ENCODE measurements at places on chromosomes 1 and 21.

DNA sequence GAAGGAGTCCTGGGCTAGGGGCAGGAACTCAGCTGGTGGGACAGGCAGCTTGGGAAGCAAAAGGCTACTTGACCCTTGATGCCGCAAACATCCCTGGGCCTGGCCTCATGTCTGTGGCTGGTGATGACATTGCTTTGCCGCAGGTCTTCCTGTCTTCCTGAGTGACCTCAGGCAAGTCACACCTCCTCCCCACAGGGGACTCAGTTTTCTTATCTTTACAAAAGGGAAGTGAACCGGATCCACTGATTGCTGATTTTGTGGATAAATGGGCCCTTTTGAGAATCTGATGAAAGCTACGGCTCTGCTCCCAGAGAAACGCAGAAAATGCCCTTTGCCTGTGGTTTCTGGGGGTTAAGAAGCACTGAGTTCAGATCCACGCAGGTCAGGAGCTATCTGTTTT is 20.7 kb downstream of the PLOD1 start:
- DNase-seq: no peak

GRCh38 chr1:184462155-184462554 is 75.3 kb downstream of the C1orf21 start:
- DNase-seq: no peak

- DNase-seq: no peak
Observed at GRCh38 chr1:154866257-154867063, 3.6 kb downstream of the KCNN3 start.

DNA sequence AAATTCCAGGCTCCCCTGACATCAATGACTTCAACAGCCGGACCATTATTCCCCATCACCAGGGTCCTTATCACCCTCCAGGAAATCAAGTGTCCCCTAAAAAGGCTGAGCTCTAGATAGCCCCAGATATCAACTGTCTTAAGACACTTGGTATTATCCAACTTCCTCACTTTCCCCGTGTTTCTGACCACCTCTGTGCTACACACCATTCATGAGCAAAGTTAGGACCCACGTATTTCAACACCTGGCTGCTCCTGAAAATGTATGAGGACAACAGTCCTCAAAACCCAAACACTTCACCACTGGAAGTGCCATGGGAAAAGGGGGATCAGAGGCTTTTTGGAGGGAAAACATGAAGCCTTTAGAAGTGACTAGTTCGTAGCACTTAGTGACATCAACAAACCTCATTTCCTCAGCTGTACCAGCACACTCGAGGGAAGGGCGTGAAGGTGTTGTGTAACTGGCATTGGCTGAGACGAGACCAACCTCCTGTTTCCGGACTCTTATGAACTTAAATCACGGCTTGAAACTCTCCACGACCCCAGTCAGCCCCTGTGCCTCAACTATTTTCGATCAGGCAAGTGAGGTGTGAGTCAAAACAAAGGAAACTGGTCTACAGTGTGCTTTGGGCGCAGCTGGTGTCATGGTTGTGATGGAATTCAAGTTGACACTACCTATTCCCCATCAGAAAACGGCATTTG is 4.1 kb upstream of the CHD5 start:
- no peak for DNase-seq

GRCh38 chr1:167452483-167452882 is 65.8 kb downstream of the CD247 start:
- DNase-seq: no peak

DNA sequence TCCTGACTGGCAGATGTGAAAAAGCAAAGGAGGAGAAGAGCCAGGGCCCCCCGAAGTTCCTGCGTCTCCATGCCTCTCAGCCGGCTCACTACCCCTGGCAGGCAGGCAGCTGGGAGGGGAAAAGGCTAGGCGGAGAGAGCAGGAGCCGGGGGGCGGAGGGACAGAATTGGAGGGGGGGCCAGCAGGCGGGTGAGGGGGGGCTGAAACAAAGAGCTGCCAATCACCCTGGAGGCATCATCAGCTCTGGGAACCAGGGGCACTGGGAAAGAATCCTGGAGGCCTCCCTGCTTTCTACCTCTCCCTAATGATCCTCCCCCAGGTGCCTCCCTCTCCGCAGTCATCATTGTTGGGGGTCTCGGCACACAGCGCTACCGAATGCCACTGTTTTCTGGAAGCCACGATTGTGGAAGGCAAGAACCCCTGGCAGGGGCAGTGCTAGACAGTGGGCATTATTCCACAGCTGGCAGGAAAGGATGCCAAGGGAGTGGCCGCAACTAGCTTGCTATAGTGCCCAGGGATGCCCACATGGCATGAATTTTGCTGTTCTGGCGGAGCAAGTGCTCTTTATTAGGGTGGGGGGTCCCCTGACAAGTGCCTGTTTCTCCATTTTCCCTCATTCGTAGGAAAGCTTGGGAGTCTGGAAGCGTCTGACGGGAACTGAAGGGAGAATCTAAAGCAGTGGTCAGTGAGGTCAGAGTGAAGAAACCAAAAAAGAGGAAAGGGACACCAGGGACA is at the start of gene THBS3:
Gene THBS3 (minus strand): TSS at position 92 of the 735 bp plus-strand sequence. CDS start 21 bp downstream, at position 71.
- DNase-seq: peak; percentile 90

GRCh38 chr1:180278194-180278515 is 48.1 kb downstream of the LHX4 start:
- no peak for DNase-seq

- DNase-seq: no peak
Observed at GRCh38 chr1:36148821-36149236, 457 bp downstream of the TRAPPC3 start.

DNA sequence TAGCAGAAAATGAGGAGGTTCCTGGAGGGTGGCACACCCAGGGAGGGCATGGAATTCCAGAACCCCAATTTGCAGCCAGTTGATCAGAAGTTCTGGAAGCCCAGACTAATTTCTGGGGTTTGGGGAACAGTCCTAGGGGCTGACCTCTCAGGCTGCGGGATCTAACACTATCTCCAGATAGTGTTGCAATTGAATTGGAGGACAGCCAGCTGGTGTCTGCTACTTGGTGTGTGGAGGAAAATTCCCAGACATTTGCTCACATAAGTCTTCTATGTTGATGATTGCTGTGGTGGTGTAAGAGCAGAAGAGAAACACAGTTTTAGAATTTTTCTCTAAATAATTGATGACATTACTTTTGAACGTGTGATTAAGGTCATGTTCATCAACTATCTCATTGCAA is 154.3 kb upstream of the RNPC3 start:
- DNase-seq: no peak

GRCh38 chr1:55825461-55825860 is 610.3 kb upstream of the USP24 start:
- DNase-seq: no peak

DNA sequence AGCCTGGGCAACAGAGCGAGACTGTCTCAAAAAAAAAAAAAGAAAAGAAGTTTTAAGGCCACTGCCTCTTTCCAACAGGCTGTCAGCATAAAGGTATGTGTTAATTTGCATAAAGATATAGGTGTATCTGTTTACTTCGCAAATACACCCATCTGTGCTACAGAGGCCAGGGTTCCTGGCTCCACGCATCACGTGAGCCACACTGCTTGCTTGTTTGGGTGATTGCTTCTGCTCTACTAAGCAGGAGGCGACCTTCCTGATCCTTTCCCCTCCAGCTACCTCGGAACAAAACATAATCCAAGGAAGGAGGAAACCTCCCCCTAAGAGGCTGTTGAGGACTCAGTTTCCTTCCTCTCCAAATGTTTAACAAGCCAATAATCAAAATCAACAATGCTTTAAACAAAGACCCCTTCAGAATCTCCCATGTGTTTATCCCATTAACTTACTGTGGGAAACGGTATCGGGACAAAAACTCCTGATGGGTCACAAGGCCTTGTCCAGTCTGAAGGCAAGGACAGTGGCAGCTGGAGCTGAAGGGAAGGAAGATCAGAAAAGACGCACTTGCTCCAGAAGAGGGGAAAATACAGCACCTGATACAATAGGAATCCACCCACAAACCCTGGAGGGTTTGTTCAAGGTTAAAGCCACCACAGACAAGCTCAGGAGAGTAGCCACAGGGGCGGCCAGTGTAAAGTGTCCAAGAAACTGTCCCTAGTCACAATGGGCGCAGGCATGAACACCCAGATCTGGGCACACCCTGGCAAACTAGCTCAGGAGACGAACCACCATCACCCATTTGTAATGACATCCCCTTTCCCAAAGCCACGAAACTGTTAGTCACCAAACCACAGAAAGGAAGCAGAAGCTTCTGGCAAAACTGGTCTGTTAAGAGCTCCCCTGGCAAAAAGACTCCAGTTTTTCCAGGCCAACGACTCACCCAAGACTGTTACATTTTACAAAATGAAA is 17.2 kb downstream of the CTNNBIP1 start:
- DNase-seq: peak; percentile 88

DNA sequence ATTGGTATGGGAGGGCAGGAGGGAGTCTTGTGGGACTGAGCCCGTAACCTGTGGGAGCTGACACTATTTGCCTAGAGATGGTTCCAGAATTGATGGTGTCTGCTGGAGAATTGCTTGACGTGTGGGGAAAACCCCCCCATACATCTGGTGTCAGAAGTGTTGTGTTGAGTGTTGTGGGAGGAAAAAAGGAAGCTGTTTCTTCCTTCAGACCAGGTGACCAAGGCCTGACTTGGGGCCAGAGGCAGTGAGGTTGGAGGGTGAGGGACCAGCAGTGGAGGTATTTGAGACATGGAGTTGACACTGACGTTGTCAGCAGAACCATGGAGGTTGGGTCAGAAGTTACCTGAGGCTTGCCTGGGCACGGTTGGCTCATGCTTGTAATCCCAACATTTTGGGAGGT is 8.3 kb downstream of the SHISAL2A start:
- DNase-seq: no peak

GRCh38 chr1:15231714-15232201 is 15.3 kb upstream of the FHAD1 start:
- DNase-seq: no peak

DNA sequence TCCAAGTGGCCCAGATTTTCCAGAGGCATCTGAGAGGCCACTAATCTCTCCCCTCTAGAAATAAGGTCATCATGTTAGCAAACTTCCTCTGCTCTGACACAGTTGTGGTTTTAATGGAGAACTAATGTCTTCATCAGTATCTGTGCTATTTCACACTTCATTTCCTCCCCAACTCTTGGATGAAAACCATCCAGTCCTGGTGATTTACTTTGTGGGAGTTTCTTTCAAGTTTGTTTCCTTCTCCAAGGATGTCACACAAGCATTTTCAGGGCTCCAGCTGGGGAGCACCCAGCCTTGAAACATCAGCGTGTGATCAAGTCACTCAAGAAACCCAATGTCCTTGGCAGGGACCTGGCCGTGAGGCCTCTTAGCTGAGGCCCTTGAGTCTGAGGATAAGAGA is 38.8 kb downstream of the TBX15 start:
- no peak for DNase-seq

GRCh38 chr1:224743608-224744164 is 127.6 kb downstream of the CNIH3 start:
- peak; percentile 25 for DNase-seq

DNA sequence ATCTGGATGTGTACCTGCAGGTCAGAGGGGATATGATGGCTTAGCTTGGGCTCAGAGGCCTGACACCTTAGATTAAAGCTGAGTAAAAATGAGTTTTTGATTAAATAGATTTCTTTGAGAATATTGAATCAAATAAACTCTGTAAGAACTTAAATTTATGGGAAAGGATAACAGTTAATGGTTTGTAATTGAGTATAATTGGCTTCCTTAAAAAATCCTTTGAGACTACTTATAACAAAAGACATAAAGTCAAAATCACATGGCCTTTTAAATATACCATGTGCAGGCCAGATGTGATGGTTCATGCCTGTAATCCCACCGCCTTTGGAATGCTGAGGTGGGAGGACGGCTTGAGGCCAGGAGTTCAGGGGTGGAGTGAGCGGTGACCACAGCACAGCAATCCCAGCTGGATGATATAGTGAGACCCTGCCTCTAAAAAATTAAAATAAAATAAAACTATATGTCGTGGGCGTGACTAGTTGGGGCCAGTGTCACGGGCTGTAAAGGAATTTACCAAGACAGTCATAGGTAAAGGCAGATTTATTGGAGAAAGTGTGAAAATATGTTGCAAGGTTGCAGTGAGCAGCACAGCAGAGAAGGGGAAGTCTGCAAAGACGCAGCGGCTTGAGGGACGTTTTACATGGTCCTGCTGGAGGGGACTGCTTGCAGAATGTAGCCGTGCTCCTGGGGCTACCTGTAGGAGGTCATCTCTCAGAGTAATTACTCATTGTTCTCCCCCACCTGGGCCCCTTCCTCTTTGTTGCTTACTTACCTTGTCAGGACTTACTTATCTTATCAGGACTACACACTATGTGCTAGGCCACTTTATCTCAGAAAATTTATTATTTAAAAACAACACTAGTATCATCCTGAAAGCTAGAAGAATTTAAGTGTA is 122.3 kb downstream of the ZMYM4 start:
- DNase-seq: no peak

- DNase-seq: no peak
Observed at GRCh38 chr21:28516021-28516420, 476.7 kb downstream of the LTN1 start.

DNA sequence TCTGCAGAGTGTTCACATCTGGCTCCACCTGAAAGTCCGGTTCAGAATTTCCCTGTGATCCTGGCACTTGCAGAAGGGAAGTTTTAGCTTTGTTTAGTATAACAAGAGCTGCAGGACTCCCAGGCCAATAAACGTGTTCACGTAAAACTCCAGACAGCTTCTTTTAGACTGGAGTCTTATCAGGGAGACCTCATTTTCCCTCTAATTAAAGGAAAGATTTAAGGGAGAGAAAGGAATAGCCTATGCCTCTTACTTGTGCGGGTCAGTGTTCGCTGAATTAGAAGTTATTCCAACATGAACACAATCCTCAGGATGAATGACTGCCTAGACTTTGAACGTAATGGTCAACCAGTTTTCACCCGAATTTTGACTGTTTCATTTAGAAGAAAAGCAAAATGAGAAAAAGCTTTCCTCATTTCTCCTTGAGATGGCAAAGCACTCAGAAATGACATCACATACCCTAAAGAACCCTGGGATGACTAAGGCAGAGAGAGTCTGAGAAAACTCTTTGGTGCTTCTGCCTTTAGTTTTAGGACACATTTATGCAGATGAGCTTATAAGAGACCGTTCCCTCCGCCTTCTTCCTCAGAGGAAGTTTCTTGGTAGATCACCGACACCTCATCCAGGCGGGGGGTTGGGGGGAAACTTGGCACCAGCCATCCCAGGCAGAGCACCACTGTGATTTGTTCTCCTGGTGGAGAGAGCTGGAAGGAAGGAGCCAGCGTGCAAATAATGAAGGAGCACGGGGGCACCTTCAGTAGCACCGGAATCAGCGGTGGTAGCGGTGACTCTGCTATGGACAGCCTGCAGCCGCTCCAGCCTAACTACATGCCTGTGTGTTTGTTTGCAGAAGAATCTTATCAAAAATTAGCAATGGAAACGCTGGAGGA is 202.1 kb upstream of the SGIP1 start:
- peak; percentile 1 for DNase-seq
